ENCODE measurements at places on chromosomes 1 and 21.

GRCh38 chr1:63774617-63775417, 1.0 kb downstream of the ROR1 start:
- DNase-seq: no peak

GRCh38 chr1:67627336-67627735, 57.7 kb upstream of the GADD45A start:
- no peak for DNase-seq

DNA sequence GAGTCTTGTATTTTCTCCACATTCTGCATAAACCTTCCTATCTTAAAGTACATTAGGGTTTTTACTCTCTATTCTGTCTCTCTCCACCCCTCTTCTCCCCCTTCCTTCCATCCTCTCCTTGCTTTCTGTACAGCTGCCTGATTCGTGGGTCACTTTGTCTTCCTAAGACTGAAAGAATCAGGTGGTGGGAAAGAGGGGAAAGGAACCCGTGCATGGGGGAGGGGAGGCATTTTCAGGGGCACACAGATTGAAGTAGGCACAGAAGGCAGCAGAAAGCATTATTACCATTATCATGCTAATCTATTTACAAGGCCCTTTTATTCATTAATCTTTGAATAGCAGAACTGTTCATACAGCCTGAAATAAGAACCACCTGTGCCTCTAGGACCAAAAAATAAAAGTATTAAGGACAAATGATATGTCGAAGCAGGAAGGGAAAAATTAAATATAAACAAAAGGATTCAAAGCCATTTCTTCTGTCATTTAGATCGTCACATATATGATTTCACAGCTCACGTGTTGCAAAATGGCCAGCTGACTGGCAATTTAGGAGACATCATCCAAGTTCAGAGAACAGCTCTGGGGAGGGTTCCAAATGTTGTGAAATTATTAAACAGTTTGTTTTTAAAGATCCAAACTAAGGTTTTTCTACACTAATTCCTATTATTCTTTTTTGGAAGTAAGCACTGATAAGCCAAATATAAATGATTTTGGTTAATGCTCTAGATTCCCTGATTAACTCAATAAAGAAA, 154.6 kb downstream of the PBX1 start:
- no peak for DNase-seq

DNA sequence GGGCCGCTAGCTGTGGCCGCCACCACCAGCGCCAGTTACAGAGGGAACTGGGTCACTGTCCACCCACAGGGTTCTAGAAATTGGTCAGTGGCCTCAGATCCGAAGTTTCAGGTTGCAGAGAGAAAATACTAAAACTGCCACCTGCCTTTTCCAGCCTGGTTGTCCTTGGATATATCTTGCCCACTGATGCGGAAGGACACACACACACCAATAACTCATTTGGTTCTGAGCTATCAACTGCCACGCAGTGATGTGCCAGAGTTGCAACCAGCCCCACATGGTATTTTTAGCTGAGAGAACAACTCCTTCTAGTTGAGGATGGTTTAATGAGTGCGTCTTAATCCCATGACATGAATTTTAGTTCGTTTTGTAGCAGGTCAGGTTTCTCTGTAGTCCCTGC, 68.1 kb downstream of the SH3BGR start:
- no peak for DNase-seq

- no peak for DNase-seq
Observed at GRCh38 chr1:59856725-59857338, 42.1 kb downstream of the HOOK1 start.

GRCh38 chr1:198352975-198353695, 187.3 kb downstream of the ATP6V1G3 start:
- DNase-seq: no peak
